NCI-H345 (cell line): ENCODE measurements at places on chromosomes 16 and 17.

- DNase-seq, result no peak
Measured at GRCh38 chr16:2450535-2450934, 9.4 kb upstream of the TEDC2 start.

DNA sequence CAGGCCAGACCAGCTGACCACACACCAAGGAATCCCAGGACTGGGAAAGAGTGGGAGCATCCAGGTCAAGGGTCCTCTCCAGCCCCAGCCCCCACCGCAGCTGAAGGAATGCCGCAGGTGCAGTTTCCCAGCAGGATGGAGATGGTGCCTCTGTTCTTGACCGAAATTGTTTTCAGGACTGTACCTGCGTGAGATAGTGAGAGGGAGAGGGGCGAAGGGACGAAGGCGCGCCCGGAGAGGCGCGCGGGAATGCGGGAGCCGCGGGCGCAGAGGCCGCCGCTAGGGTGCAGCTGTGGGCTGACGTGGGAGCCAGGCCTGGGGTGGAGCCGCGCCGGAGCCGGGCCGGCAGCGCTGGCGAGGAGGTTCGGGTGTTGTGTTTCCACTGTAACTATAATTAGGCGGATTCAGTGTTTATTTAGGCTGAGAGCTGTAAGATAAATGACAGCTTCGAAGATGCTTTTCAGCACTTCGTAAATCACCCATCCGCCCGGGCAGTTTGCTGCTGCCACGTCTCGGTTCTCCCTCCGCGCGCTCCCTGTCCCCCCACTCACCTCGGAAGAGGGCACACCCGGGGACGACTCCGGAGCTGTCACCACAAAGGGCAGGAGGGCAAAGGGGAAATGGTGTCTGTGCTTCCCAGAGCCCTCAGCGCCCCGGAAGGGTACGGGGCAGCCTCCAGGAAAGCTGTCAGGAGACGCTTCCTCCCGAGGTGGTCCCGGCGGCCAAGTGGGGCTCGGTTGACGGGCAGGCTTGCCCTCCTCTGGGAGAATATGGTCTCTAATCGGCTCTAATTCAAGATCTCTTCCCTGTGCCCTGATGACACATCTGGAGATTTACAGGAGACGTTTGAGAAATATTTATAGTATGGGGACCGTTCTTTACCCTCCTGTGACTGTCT, 38.2 kb downstream of the HOXB1 start:
- peak; percentile 78 for DNase-seq

DNA sequence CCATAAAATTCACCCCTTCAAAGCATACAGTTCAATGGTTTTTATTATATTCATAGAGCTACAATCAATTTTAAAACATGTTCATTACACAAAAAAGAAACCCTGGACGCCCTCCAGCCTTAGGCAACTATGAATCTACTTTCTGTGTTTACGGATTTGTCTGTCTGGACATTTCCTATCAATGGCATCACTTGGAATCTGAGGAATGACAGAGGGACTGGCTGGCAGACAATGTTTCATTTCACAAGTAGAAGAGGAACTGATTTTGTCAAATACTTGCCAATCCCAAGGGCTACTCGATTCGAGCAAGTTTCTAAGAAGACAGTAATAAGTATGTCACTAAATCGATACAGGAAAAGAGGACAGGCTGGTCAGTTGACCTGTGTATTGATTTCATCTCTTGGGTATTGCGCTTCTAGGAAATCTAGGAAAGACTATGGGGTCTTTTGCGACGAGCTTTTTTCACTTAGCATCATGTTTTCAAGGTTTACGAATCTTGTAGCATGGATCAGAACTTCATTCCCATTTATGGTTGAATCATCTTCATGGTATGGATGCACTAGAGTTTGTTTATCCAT, 56.6 kb downstream of the RGS9 start:
- no peak for DNase-seq

DNA sequence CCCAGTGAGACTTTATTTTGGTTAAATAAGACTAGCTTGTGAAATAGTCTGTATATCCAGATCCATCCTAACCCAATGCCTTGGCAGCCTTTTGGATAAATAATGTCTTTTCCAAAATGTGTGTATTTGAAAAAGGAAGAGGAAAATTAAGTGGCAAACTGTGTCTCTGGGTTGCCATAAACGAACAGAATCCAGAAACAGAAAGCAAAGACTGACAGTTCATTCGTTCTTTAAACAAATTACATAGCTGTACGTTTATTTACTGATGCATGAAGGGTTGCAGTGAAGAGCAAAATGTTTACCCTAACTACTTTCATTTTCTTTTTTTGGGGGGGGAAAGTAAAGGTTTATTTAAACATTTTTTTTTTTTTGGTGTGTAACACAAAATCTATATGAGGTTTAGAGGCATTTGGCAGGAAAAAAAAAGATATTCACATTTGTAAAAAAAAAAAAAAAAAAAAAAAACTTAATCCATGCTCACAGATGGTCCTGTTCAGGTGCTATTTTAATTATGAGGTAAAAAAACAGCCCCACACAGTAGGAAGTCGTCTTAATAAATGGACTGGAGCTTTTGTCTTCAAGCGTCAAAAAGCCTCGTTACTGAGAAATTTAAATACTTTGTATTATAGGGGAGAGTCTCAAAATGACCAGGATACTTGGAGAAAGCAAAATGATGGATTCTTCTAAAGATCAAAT, 245.9 kb downstream of the FTO start:
- no peak for DNase-seq

- no peak for DNase-seq
Measured at GRCh38 chr16:11586378-11586855, 302 bp downstream of the LITAF start.

DNA sequence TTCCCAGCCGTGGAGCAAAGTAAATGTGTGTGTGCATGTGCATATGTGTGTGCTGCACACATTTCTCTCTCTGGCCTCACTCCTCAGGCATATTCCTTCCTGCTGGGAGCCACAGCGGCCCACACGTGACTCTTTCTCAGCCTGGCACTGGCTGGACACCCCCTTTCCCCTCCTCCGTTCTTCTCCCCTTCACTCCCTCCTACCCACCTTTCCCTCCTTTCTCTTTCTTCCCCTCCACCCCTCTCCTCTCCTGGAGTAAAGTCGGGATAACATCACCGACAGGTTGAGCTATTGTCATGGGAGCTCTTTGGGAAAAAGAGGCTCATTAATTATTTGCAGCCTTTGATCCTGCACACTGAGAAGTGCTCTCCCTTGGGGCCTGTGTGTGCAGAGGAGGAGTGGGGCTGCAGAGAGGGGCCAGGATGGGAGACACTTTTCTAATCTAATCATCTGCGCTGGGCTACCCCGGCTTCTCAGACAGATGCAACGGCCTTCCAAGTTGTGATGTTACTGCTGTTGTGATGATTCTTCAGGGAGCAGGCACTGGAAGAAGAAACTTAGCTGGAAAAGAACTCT, 126.3 kb upstream of the HSBP1 start:
- DNase-seq, result no peak

GRCh38 chr17:65459677-65460347, 101.6 kb downstream of the AXIN2 start:
- no peak for DNase-seq

- DNase-seq, result no peak
Measured at GRCh38 chr17:77516902-77517301, 376.1 kb downstream of the SEC14L1 start.

- no peak for DNase-seq
Measured at GRCh38 chr17:58412961-58413586, 4.3 kb downstream of the RNF43 start.

DNA sequence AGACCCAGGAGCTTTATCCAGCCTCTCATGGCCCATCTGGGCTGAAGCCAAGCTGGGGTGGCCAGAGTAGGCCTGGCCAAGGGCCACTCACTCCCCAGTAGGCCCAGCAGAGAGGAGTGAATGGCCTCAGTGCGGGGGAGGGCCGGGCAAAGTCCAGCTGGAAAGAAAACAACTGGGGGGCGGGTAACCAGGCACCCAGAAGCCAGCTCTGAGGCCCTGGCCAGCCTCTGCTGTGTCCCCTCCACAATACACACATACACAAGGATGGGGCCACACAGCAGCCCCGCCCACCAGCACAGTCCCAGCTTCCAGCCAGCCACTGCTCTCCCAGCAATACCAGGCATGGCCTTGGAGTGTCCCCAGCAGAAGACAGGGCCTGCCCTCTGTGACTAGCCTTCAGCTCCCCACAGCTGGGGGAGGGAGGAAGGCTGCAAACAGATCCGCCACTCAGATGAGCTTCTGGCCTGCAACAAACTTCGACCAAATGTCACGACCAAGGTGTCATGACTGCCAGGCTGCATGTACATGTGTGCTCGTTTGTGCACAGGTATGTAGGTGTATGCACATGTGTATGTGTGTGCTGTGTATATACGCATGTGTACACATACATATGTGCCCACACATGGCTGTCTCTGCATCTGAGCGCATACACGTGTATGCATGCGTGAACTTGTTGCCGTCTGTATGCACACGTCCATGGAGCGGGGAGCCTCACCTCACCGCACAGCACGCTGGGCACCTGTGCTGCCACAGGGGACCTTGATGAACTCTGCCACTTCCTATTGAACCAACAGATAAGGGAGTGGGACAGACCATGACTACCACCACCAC, 5.0 kb downstream of the CARHSP1 start:
- DNase-seq, result no peak

GRCh38 chr16:6249863-6250262, 1082.8 kb upstream of the RBFOX1 start:
- DNase-seq, result no peak

DNA sequence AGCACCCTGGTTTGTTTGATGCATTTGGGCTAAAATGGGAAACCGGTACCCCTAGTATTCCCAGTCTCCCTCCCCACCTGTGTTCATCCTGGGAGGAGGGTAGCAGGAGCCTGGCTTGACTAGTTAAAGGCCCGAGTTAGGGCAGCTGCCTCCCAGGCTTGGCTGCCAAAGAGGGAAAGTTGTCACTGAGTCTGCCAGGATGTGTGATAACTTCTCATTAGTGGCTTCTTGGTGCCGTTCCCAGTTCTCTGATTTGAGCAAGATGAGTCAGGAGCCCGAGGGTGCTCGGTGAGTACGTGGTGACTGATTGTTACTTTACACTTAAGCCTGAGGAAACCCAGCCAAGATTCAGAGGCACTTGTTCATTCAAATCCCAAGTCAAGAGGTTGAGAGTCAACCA, 2.5 kb downstream of the KRT32 start:
- no peak for DNase-seq

DNA sequence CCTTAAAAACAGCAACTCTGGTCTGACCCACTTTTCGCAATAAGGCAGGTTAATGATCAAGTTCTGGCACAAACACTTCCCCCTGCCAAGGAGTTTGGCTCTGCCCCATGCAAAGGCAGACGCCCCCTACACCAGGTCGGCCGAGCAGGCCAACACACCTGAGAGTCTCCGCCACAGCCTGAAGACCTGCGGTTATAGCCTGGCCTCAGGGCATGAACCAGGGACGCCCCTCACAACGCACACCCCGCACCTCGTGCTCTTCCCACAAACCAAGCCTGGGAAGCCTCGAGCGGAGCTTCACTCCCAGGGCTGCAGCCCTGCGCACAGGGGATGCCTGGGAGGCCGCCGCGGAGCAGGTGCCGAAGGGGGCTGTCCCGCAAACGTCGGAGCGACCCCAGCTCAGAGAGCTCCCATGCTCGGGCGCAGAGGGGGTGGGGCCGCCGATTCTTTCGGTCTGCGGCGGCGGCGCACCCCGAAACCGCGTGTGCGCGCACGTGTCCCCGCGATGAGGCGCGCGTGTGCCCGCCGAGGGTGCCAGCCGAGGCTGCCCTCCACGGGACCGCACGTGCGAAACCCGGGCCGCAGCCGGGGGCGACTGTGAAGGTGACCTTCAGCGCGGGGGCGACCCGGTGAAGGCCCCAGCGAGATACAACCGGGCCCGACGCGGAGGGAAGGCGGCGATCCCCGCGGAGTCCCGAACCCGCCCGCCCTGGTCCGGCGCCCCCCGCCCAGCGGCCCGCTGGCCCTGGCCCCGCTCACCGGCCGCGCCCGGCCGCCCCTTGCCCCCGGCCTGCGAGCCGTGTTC, 559 bp downstream of the CLUH start:
- no peak for DNase-seq

DNA sequence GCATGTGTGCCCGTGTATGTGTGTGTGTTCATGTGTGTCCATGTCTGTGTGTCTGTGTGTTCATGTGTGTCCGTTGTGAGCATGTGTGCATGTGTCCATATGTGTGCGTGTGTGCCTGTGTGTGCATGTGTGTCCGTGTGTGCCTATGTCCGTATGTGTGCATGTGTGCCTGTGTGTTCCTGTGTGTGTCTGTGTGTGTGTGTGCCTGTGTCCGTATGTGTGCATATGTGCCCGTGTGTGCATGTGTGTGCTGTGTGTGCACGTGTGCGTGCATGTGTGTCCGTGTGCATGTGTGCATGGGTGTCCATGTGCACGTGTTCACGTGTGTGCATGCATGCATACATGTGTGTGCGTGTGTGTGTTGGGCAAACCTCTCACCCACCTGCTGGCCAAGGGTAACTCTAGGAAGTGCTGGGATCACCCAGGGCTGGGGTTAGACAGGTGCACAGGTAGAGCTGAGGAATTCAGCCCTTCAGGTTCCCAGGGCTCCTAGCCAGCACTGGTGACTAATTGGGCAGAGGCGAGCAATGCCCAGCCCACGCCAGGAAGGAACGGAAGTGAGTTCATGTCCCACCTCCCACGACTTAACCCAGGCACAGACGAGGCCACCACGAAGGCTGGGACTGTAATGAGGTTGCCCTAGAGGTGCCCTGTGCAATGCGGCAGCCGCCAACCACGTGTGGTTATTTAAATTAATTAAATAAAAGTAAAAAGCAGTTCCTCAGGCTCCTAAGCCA, 8.2 kb upstream of the CSNK1D start:
- DNase-seq, result no peak

DNA sequence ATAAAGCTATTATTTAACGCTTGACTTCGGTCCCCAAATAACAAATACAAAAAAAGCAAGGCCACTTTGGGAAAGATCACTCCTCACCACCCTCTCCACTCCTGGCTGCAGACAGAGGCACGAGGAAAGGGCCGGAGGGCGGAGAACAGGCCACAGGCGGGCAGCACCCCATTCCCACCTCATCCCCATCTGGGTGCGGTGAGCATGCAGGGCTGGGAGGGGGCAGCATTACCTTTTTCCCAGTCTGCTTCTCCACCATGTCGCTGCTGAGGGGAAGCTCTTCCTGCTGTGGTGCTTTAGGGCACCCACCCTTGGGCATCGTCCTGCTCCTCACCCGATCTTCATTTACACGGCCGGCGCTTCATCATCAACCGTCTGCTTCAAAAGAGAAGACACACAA, 99.2 kb downstream of the ZNF778 start:
- DNase-seq, result no peak

DNA sequence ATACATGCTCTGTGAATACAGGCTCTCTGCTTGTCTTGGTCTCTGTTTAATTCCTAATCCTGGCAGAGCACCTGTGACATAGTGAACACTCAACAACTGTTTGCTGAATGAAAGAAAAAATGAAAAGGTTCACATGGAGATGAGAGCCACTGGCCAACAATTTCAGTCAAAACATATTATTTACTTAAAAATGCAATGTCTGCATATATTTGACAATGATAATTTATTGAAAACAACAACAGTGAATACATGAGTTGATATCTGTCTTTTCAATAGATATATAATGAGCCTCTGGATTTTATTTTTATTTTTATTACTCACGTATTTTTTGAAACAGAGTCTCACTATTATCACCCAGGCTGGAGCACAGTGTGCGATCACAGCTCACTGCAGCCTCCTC, 136.6 kb downstream of the CDH13 start:
- DNase-seq, result no peak

- DNase-seq, result no peak
Measured at GRCh38 chr16:67015313-67015731, 13.6 kb upstream of the CBFB start.
